ENCODE measurements at places on chromosomes 11 and 22. TPM values are rescaled to one million over a fixed set of nuclear protein-coding genes. Genes with fewer than 3 reads are reported as not detected.
A peak's percentile ranks its signal among the peaks of the same experiment; 100 is the strongest.

HTR3B gene
- total RNA-seq, result not detected

CHRM1 gene
- total RNA-seq, result not detected

TMEM132A gene
- total RNA-seq, result 4.9 TPM

PITPNB gene
- total RNA-seq, result 69.2 TPM

- DNase-seq, result no peak
Measured at GRCh38 chr11:29318134-29318845, 698.5 kb downstream of the KCNA4 start.

DNA sequence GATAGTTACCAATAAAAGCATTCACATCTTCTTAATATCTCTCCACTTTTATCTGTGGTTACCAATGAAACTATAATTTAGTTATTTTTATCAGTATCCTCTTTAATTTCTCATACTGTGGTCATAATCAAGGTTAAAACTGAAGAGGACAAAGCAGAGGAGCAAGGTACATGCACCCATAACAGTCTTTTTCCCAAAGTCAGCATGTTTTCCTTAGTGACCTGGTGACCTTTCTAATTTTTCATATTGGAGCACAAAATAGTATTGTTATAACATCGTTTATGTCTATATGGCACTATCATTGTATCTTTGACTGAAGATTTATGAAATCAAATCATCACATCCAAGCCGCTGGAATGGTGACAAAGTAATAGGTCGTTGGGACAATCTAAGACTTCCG lies 51.5 kb upstream of the CHORDC1 start:
- DNase-seq, result no peak

GRCh38 chr22:46801331-46801811 lies 38.9 kb downstream of the TBC1D22A start:
- DNase-seq, result no peak

- peak; percentile 84 for DNase-seq
Measured at GRCh38 chr11:64226507-64227051, 505 bp downstream of the NUDT22 start.

DNA sequence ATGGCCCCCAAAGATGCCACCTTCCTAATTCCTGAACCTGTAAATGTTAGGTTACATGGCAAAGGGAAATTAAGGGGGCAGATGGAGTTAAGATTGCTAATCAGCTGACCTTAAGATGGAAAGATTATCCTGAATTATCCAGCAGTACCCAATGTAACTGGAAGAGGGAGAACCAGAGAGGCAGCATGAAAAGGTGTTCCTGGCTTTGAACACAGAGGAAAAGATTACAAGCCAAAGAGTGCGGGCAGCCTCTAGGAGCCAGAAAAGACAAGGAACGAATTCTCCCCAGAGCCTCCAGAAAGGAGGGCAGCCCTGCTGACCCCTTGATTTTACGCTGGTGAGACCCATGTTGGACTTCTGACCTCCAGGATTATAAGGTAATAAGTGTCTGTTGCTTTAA lies 15.1 kb upstream of the THRSP start:
- DNase-seq, result no peak

DNA sequence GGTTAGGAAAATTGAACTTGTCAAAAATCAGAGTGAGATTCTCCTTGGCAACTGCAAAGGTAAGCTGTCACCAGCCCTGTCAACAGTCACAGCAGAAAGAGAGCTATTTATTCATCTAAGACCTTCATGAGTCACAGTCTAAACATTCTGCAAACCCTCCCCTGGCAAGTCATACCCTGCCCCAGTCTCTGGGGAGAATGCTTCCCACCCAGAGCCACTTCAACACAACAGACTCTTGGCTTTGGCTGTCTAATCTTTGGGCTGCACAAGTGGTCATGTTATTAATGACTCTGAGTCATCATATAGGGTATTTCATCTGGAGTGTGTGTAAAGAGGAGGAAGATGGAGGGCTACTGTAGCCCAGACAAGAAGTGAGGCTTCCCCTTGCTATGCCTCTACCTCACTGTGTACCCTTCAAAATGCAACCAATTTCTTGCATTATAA lies 153.4 kb downstream of the CCDC34 start:
- no peak for DNase-seq

DNA sequence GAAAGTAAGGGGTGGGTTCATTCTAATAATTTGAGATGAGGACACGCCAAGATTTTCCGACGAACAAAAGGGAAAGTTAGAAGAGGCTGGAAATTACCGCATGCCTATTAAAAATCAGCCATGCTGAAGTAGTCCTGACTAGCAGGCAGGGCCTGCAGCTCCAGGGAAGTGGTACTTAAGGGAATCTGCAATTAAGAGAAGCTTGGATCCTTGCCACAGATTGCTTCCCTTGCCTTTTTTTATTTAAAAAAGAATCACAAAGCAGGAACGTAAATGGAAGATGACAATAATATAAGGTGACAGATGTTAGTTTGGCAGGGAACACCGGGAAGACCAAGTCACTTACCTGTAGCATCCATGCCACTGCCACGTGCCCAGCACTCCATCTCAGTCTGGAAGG lies 359.3 kb downstream of the CADM1 start:
- no peak for DNase-seq
